ENCODE measurements at places on chromosomes 6 and 20.

- DNase-seq = no peak
Observed at GRCh38 chr20:46803123-46804020, 91.3 kb upstream of the EYA2 start.

- no peak for DNase-seq
Observed at GRCh38 chr6:74570044-74570443, 635.8 kb downstream of the COL12A1 start.

- no peak for DNase-seq
Observed at GRCh38 chr6:103269581-103269980, 1590.1 kb downstream of the HACE1 start.

DNA sequence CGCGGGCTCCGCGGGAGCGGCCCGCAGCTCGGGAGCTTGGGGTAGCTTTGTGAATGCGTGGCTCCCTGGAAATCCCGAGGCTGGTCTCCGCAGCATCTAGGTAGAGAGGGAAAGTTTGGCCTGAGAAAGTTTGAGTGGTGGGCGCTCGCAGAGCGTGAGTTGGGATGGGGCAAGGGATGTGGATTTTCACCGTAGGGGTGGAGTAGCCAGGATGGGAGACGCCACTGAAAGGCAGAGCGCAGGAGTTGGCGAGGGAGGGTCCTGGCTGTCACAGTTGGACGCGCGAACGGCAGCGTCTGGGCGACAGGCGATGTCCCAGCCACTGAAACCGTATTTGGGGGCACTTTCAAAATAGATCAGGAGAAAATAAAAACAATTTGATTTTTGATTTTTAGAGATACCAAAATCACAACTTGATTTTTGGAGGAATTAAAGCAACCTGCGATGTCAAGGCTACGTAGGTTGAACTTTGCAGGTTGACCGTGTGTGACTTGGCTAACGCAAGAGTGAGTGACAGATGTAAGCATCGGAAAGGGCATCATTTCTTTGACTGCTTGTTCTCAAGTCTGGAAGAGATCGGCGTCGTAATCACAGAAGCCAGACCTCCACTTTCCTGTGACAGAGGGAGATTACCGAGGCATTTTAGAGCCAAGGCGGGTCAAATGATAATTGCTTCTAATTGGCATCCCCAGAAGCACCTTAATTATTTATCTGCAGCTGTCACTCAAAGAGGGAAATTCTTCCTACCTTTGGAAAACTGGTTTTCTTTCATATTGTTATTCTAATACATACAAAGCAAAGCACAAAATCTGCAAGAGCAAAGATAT lies 646 bp downstream of the HEY2 start:
- no peak for DNase-seq

DNA sequence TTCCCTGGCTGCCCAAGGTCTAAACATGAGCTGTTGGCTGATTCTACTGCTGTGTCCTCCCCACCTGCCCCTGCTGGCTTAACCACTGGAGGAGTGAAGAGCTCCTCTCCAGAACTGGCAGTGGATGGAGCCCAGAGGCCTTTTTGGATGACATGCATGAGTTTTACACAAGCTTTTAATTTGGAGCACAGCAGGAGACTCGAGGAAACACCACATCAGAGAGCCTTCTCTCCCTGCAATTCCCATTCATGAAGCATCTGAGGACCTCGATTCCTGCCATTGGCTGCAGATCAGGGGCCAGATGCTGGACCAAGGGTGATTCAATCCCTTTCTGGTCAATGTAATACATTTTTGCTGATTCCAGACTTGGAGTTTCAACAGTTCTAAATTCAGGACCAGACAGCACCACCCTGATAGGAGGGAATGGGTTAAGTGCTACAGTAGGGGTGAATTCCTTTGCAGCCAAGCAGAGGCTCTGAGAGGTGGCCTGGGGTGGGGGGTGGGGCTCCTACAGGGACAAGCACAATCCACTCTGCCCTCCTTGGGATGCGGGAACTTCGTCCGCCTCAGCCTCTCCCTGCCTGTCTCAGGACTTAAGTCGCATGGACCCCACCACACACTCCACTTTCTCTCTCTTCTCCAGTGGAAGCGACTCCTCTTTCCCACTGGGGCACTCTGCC lies 599 bp upstream of the PSORS1C1 start:
- no peak for DNase-seq

DNA sequence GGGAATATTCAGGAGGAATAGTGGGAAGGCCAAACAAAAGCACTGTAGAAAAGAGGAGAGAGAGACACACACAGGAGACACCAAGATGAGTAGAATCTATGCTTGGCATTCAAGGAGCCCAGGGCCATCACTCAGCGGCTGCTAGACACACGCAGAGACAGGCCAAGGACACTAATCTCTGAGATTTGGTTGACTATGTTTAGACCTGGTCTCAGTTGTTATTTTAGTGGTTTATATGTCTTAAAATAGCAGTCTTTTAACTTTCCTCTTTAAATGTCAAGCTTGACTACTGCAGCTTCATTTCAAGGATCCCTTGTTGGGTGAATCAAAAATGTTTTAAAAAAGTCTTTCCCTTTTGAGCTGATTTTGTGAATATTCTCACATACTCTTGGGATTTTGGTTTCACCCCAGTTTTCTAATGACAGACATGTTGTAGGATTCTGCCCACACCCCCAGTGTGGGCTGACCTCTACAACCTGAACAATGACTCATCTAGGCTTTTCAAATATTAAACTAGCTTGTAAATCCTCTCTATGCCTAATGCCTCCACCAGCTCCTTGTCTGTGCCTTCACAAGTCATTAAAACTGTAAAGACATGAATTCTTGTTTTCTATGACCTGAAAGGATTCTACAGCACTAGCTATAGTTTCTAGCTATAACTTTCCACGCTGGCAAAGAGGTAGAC lies 142.7 kb upstream of the EXOC2 start:
- no peak for DNase-seq

DNA sequence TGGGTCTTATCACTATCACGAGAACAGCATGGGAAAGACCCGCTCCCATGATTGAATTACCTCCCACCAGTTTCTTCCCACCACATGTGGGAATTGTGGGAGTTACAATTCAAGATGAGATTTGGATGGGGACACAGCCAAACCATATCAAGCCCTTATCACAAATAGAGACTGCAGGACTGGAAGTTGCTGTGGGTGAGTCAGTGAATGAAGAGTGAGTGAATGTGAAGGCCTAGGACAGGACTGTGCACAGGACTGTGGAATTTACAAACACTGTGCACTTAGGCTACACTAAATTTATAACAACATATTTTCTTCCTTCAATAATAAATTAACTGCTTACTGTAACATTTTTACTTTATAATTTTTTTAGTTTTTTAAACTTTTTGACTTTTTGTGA lies 30.2 kb upstream of the BCAS1 start:
- DNase-seq = no peak

DNA sequence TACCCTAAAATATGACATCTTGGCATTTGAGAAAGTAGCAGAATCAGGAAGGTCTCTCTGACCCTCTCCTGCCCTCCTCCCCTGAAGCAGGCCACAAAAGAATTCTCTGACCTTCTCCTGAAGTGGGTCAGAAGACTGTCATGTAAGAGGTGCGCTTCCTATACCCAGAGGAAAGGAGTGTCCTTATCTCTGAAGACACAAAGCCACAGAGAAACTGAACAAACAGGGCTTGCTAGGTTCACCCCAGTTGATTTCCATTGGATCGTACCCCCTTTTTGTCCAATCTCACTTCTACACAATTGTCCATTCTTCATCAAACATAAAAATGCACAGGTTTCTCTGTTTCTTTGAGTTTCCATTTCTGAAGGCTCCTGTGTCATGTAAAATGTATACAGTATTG lies 272.0 kb upstream of the SOX4 start:
- no peak for DNase-seq
